ENCODE measurements at places on chromosomes 12 and 14. TPM values are rescaled to one million over a fixed set of nuclear protein-coding genes. Genes with fewer than 3 reads are reported as not detected.

The LMNTD1 gene
- not detected for total RNA-seq

DNA sequence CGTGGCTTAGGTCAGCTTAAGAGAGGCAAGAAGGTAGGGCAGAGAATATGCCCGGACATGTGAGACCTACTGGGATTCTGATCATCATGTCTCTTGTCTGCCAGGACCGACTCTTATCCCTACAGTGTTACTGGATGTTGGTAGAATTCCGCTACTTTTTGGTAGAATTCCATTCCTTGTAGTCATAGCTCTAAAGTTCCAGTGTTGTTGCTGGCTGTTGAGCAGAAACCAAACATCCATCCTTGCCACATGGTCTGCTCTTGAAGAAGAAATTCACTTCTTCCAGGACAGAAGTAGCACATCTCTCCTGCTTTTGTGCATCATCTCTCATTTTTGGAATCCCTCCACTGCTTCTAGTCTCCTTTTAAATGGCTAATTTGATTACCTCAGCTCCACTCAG is 453.7 kb downstream of the RPL10L start:
- DNase-seq, result no peak

DNA sequence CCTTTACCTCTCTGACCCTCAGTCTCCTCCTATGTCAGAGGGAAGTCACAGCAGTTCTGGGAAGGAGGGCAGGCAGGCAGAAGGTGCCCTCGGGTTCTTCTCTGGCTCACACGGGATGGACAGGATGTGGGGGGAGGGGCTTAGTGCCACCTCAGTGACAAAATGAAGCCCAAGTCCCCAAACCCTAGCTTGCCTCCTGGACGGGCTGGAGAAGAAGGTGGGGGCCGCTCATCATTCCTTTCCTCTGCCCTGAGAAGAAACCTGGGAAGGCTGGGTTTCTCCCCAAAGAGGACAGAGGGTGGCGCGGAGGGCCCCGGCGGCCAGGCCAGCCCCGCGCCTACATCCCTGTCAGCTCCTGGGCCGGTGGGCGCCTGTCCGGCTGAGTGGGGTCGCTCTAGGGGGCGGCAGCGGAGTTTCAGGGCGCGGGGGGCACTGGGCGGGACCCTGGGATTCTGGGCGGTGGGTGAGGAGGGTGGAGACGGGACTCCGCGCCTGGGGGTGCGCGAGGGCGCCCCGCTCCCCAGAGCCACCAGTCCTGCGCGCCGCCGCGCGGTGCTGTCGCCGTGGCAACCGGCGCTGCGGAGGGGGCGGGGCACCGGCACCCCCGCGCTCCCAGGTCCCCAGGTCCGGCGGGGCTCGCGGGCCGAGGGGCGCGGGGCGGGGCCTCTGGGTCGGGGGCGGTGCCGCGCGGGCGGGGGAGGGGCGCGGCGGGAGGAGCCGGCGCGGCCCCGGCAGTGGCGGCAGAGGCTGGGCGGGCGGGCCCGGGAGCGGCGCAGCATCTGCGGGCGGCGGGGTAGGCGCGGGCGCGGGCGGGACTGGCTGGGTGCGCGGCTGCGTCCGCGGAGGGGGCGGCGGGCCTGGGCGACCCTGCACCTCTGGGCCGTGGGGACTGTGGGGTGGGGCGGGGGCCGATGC is at the start of gene TMEM121:
TMEM121 (plus strand) TSS at position 723 of the 915 bp plus-strand sequence. CDS start 2,252 bp downstream, outside the sequence.
- DNase-seq, result no peak

- no peak for DNase-seq
Observed at GRCh38 chr12:47272412-47273190, 192.8 kb upstream of the AMIGO2 start.

- no peak for DNase-seq
Observed at GRCh38 chr14:58738189-58738836, 100.6 kb downstream of the DACT1 start.

The GTF2H3 gene
- 39.3 TPM for total RNA-seq
